Activated T-cell treated with anti-CD3 and anti-CD28 coated beads for 4 hours (primary cell): ENCODE measurements at places on chromosomes 11 and 22.

- DNase-seq = no peak
Observed at GRCh38 chr11:112448168-112448567, 187.5 kb upstream of the PLET1 start.

GRCh38 chr22:36257948-36258670 lies 5.2 kb downstream of the APOL1 start:
- no peak for DNase-seq

DNA sequence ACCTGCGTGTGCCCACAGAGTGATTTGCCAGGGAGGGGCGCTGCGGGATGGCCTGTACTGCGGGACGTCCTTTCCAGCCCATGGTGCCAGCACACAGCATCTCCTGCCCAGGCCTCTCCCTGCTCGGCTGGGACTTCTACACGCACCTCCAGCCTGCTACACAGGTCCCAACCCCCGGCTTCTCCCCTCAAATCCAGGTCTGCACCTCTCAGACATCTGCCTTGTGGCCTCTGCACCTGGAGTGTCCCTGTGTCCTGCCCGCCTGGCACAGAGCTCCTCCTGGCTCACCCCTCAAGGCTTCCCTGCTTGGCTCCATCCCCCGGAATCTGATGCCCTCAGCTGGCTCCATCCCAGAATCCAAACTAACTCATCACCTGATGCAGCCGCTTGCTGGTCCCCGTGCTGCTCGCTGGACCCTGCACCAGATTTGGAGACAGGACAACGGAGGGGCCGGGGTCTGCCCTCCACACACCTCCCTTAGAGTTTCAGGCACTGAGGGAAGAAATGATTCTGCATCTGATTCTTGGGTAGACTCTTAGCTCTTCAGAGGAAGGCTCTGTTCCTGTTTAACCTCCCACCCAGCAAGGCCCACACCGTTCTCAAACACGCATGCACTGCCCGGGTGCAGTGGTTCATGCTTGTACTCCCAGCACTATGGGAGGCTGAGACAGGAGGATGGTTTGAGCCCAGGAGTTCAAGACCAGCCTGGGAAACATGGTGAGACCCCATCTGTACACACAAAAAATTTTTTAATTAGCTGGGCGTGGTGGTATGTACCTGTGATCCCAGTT lies 4.0 kb upstream of the LSP1 start:
- DNase-seq = no peak

DNA sequence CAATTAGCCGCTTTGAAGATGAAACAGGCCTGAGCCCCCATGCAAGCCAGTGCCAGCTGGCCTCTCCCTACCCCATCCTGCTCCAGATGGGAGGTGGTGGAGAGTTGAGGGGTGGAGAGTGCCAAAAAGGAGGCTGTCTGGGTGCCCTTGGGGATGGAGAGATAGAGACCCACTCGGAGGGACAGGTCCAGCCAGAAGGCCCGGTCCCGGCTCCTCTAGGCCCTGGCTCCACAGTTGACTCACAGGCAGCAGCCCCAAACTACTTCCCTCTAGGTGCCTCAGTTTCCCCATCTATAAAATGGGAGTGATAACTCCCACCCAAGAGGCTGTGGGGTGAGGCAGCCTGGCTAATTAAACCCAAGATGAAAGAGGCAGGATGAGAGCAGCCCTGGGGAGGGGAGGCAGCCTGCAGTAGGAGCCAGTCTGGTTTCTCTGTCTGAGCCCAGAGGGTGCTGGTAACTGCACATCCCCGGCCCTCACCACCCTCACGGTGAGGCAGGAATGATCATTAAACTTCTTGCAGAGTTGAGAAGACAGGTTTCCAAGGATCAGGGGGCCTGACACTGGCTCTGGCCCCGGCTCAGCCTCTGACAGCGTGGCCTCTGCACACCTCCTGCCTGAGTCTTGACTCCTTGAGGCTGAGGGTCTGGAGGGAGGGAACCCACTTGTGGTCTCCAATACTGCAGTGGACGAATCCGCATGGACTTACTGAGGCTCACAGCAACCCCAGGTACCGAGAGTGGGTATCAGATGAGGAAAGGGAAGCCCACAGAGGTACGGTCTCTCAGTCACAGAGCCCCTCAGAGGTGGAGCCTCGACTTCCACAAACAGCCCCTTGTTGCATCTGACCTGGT lies 1.4 kb upstream of the AP5B1 start:
- no peak for DNase-seq

DNA sequence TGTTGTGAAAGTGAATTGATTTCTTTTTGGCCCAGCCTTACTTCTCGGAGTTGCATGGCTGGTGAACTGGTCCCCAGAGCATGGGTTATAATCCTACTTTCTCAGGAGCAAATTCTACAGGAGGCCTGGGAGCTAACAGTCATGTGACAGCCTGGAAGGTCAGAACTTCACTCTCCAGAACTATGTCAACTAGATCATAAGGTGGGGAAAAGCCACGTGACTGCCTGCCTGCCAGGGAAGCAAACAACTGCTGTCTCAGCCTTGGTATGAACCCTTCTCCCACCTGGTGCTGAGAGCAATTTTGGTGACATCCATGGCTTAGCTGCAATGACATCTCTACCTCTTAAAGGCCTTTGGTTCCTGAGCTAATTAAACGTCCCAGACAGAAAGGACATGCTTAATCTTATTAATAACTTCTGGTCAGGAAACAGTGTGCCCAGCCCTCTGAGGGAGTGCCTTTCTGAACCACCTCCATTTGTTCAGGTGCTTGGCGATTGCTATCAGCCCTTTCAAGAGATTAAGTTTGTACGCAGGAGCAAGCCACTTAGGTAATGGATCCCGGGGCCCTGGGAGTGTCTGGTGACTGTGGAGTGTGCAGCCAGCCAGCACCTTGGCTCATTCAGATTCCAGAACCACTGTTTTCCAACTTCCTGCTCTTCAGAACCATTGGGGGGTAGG lies 1.4 kb upstream of the CREB3L1 start:
- no peak for DNase-seq
